ENCODE measurements at places on chromosomes 6 and 20. TPM values are rescaled to one million over a fixed set of nuclear protein-coding genes. Genes with fewer than 3 reads are reported as not detected.

DNA sequence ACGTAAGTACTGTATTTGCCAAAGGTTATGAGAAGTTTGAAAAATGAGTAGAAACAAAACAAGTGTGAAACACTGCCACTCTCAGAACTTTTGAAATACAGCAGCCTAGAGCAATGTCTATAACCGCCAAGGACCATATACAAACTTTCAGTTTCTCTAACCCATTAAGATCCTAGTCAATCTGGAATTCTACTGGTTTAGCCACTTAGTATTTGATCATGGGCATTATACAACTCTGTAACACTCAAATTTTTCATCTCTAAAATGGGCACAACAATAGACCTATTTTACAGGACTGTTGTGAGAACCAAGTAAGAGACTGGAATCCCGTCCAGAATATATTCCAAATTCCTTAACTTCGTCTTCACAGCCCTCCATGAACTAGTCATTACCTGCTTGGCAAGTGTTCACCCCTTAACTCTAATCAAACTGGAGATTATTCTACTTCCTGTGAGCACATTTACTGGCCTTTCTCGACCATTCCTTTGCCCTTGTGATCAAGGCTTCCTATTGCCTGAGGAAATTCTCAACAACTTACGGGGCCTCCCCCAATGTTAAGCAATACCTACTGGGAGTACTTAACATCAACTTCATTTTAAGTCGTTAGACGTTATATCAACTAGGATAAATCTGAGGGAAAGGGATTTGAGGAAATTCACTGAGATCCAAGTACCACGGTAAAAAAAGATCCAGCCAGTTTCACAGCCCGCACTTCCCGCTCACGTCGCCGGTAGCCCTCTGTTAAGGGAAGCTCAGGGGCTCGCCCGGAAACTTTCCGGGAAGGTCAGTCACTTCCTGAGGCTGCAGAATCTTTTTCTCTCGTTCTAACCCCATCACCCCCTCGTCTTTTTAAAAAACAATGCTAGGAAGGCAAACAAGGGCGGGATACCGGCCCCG, 1.1 kb downstream of the EIF2S2 start:
- no peak for DNase-seq

- no peak for DNase-seq
Measured at GRCh38 chr6:114431641-114432040, 88.8 kb upstream of the HS3ST5 start.

- no peak for DNase-seq
Measured at GRCh38 chr20:4183361-4183760, 168.0 kb upstream of the RNF24 start.

DNA sequence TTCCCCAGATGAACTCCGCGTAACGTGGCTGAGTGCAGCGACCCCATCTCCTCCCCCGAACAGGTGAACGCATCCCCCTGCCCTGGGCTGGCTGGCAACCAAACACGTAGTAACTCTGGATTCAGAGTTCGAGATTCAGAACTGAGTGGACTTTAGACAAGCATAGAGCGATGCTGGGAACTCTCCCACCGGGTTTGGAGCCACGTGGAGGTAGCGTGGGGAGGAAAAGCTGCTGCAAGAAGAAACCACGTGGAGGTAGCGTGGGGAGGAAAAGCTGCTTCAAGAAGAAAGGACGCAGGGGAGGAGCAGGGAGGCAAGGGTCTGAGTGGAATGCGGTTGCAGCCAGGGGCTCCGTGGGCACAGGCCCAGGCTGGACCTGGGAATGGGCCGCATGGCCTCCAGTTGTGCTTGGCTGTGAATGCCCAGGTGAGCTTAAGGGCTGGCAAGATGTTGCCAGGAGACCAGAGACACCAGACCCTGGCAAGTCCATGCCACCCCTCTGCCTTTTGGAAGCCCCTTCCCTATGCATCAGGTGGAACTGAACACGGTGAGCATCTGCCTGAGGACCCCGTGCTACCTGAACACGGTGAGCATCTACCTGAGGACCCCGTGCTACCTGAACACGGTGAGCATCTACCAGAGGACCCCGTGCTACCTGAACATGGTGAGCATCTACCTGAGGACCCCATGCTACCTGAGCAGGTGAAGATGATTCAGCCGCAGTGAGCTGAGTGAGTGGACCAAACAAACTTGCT, 118.0 kb upstream of the FRMD1 start:
- DNase-seq, result peak; percentile 77

GRCh38 chr6:11722805-11723631, 55.6 kb downstream of the ADTRP start:
- DNase-seq, result no peak

GRCh38 chr6:117534974-117535373, 52.5 kb downstream of the DCBLD1 start:
- no peak for DNase-seq

Gene PM20D2
- total RNA-seq, result 2.1 TPM

Gene LINC00237
- total RNA-seq, result not detected

All from left lobe of liver (tissue), 2 donors.